GM18507 (cell line): ENCODE measurements at places on chromosomes 12 and 14.

GRCh38 chr12:75526655-75527511 lies 15.5 kb upstream of the KRR1 start:
- DNase-seq: no peak

DNA sequence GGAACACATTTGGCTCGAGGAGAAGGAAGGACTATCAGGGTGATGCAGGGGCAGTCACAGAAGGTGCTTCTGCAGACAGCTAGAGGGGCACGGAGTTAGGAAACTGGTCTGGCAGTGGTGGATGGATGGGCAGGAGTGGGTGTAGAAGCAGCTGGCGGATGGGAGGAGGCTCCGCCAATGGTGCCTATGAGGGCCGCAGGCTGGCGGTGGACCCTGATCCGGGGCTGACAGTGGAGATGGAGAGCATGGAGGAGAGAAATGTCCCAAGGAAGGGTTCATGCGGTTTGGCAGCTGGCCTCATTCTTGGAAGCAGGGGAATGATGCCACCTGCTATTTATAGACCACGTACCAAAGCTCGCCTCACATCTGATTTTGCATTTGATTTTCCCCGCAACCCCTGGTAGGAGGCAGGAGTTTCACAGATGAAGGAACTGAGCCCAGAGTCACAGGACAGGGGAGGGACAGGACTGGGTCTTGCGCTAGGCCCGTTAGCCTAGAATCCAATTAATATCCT lies 237.1 kb downstream of the FOXN3 start:
- no peak for DNase-seq

DNA sequence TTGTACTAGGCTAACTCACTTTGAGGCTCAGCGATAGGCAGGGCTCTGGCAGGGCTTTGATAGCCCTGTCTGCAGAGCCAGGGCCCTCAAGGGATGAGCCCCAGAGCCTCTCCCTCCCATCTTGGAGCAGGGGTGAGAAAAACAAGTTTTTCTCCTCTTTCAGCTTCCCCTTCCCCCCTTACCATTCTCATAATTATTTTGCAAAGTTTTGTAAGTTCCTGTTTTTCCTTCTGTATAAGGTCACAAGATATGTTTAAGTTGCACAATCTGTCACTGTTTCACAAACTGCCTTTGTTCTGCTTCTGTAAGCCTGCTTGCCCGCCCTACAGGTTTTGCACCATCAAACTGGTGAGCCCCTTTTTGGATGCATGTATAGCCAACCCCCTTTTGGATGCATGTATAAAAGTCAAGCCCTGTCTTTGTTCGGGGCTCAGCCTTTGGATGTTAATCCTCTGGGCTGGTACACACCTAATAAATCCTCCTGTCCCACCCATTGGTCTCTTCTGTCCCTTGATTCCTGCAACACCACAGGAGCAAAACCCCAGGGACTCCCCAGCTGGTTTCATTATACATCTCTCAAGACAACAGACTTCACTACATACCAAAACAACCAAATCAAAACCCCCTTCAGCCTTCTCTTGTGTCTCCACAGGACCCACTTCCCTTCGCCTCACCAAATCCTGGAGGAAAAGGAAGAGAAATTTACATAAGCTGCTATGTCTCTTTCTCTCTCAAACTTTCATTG lies 52.5 kb upstream of the RESF1 start:
- no peak for DNase-seq

DNA sequence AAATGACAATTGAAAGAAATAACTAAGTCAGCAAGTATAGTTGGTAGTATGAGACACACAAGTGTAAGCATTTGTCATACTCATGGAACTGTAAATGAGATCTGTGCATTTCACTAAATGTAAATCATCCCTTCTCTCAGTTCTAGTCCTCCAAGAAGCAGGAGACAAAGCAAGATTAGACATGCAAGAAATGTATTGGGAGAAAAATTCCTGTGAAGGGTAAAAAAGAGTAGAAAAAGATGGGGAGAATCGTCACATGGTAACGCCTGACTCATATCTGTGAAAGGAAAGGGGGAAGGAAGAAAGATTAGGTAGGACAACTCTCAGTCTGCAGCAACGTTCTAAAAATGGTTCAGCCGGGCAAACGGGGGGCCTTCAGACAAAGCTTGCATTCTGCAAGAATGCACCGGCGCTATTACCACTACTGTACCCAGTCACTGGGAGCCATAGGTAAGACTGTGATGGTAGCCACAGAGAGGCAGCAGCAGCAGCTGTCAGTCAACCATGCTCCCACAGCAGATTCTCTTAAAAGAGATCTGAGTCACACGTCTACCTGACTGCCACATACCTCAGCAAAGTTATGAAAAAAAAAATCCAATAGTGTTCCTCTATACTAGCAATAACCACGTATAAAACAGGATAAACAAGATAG lies 18.0 kb upstream of the RFX4 start:
- DNase-seq: no peak

DNA sequence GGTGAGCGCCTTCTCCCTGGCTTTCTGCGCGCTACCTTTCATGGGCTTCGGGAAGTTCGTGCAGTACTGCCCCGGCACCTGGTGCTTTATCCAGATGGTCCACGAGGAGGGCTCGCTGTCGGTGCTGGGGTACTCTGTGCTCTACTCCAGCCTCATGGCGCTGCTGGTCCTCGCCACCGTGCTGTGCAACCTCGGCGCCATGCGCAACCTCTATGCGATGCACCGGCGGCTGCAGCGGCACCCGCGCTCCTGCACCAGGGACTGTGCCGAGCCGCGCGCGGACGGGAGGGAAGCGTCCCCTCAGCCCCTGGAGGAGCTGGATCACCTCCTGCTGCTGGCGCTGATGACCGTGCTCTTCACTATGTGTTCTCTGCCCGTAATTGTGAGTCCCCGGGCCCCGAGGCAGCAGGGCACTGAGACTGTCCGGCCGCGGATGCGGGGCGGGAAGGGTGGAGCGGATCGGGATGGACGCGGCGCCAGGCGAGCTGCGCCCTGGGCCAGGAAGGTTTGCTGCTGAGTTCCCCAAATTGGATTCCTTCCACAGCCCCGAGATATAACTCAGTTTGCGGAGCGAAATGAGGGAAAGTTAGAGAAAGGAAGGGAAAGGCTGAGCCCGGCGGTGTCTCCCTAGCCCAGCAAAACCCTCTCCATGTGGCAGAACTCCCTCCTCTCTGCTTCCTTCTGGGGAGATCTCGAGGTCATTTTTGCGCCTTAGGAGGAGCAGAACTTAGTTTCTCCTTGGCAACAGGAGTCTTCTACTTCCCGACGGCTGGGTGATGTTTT lies 972 bp downstream of the PTGDR start:
- DNase-seq: no peak

DNA sequence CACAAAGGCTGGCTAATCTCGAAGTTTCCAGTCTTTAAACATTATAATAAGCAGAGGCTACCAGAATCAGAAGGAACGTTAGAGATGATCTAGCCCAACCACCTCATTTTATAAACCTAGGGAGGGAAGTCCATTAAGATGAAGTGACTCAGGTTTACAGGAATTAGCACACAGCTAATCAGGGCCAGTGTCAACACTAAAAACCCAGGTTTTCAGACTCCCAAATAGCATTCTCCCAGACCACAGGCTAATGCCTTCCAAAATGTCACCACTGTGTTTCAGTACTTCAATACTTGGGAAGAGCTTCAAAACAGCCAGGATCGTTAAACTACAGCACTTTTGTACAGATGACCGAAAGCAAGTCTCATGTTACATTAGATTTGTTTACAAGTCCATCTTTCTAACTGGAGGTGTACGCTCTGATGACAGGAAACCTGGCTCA lies 89.2 kb downstream of the FOXN3 start:
- DNase-seq: no peak
